Lower leg skin (tissue), 4 donors: ENCODE measurements at places on chromosomes 2 and 18.

GRCh38 chr2:101473911-101474701, 806 bp downstream of the RFX8 start:
- no peak for DNase-seq

DNA sequence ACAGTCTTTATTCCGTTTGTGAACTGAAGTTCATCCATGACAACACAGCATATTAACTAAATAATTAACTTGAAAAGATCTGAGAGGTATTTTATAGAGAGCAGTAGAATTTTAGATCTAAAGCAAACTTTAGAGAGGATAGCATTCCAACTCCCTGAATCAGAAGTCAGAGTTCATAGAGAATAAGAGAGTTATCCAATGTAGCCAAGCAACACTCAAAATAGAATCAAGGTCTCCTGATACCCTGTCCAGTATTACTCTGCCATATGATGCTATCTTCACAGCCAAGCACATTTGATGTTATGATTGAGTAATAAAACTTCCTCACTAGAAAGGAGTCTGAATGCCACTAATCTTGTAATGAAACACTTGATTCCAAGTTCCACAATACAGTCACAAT, 55.5 kb downstream of the RIT2 start:
- DNase-seq = no peak

DNA sequence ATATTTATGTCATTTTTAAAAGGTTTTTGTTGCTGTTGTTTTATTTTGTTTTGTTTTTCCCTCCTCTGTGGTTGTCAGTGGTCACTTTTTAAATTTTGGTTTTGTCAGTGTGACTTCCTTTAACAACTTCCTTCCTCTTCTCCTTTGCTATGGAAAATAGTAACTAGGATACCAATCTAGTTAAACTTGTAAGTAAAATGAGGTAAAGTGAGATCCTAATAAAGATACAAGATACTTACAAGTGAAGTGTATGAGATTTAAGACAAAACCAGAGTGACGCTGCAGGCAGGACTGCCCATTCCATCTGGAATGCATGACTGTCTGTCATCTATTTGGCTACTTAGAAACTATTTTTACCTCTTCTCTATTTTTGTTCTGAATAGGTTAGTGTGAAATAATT, 30.6 kb upstream of the CREB1 start:
- peak; percentile 75 for DNase-seq

DNA sequence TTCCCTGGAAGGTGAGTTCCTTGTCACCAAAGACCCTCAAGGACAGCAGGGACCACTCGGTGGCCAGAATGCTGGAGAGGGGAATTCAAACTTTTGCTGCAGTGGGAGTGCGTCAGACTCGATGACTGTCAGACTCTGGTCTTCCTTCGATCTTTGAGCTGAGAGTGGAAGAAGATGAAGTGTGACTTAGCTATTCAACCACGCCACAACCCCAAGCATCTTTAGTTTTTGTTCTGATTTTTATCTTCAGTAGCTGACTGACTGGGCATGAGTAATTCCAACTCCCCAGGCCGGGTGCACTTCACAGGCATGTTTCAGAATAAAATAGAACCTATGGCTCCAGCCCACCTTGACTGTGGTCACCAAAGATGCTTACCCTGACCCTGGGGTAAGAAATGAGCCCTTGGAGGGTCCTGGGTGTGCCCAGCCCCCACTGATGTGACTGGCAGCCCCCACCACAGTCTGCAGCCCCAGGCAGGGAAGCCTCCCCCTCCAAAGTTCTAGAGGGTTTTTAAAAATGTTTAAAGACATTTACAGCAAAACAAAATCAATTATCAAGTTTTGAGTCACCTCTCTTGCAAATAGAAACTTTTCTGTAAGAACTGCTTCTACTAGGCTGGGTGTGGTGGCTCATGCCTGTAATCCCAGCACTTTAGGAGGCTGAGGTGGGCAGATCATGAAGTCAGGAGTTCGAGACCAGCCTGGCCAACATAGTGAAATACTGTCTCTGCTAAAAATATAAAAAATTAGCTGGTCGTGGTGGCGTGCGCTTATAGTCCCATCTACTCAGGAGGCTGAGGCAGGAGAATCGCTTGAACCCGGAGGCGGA, 24.9 kb upstream of the YWHAQ start:
- no peak for DNase-seq

- DNase-seq = no peak
Measured at GRCh38 chr18:23433360-23433759, 19.7 kb upstream of the RIOK3 start.

DNA sequence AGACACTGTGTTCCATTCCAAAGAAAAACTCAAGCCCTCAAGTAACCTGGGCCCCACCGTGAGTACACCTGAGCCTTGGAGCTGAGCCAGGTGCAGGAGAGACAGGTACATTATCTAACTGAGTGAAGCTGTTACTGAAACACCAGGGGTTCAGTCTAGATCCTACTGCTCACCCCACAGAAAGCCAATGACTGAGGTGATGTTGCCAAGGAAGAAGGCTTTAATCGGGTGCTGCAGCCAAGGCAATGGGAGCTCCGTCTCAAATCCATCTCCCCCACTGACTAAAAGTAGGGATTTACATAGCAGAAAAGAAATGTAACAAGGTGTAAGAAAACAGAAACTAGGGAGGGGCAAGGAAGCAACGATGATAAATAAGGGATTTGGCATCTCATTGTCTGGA, 15.2 kb upstream of the SLC14A1 start:
- no peak for DNase-seq

GRCh38 chr2:158407031-158407430, 49.5 kb downstream of the CCDC148 start:
- no peak for DNase-seq

- peak; percentile 46 for DNase-seq
Measured at GRCh38 chr2:215728504-215729065, 284.8 kb downstream of the MREG start.

DNA sequence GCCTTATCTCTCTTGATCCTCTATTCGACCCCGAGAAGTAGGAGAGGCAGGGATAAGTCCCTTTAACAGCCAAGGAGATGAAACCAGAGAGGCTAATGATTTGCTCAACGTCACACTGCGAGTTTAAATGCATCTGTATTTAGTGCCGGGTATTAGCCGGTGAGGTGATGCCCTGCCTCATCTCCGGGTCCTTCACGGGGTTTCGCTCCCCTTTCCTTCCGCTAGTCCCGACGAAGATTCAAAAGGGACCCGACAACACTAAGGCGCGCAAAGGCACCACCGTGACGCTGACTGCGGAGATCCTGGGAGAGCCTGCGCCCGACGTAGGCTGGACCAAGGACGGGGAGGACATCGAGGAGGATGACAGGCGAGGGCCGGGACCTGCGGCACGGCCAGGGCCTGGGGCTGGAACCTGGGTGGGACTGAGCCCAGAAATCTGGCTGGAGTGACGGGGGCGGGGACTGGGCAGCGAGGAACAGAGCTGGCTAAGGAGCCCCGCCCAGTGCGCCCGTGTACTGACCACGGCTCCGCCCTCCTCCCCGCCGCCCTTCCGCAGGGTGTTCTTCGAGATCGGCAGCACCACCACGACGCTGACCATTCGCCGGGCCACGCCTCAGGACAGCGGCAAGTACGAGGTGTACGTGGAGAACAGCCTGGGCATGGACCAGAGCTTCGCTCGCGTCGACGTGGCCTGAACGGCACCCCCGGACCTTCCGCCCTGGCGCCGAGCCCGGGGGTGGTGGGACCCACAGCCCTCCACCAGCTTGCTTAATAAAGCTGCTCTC, 1.0 kb upstream of the GMPPA start:
- DNase-seq = peak; percentile 97

- no peak for DNase-seq
Measured at GRCh38 chr2:101887328-101887727, 104.4 kb upstream of the IL1R2 start.

GRCh38 chr18:22309191-22309590, 108.5 kb downstream of the CTAGE1 start:
- DNase-seq = no peak

DNA sequence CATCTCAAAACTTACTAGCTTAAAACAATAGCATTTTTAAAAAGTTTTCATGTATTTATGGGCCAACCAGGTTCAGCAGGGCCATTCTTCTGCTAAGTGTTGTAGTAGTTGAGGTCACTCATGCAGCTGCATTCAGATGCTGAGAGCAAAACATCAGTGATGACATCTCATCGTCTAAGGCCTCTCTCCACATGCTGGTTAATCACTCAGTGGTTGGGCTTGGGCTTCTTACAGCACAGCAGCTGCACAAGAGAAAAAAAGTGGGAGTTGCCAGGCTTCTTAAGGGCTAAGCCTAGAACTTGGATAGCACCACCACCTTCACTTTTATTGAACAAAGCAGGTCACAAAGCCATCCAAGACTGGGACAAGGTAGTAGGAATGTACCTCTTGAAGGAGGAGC, 190.3 kb downstream of the IRS1 start:
- no peak for DNase-seq

- DNase-seq = no peak
Measured at GRCh38 chr2:234949762-234950434, 1.9 kb upstream of the SH3BP4 start.

DNA sequence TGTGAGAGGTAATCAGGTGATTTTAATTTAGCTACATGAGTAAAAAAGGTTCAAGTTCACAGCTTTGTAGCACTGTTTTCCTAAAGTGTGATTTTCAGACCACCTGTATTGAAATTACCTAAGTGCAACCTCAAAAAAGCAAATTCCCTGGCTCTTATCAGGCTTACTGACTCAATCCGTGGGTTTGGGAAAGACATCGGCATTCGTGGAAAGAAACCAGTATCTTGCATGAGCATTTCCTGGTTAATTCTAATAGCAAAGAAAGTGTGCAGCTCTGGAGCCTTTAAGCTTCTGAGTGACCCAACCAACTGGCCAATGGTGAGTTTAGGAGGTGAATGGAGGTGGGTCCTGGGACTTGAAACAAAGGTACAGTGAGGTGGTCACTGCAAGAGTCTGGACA, 300.9 kb downstream of the NBAS start:
- no peak for DNase-seq

GRCh38 chr2:212940816-212941215, 210.6 kb downstream of the IKZF2 start:
- DNase-seq = peak; percentile 32

DNA sequence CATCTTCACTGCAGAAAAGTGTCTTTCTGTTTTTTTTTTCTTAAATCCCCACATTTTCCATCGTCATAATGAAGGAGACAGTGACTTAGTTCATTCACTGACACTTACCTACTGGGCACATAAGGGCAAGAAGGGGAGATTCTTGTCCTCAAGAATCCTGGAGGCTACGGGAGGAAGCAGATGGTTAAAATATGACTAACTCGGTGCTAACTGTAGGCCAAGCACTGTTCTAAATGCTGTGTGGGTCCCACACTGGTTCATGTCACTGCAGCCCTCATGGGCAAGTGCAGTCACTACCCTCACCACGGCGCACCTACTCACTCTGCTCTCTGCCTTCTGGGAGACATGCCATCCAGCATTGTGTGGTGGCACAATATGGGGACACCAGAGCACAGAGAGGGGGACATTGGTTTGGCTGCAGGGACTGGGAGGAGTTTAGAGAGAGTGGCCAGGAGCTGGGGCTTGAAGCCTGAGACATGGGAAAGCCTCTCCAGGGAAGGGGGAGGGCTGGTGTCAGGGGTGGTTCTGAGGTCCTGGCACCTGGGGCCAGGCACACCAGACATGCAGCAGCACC, 305.2 kb downstream of the MYCN start:
- no peak for DNase-seq

GRCh38 chr2:64283641-64284361, 139.6 kb upstream of the PELI1 start:
- DNase-seq = no peak

DNA sequence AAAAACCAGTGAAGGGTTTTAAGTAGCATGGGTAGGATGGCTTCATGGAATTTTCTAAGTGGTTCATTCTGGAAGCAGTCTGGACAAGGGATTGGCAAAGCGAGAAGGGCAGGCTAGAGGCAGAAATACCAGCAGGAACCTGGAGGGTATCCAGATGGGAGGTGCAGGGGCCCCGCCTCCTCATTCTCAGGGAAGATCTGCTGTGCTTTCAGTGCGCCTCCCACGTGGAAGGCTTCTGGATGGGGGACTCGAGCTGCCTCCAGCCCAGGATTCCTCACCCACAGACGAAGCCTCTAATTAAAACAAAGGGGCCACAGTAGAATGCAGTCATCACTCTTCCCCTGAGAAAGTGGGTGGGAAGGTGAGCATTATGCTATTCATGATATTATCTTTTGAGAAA, 79.8 kb downstream of the VSNL1 start:
- no peak for DNase-seq

DNA sequence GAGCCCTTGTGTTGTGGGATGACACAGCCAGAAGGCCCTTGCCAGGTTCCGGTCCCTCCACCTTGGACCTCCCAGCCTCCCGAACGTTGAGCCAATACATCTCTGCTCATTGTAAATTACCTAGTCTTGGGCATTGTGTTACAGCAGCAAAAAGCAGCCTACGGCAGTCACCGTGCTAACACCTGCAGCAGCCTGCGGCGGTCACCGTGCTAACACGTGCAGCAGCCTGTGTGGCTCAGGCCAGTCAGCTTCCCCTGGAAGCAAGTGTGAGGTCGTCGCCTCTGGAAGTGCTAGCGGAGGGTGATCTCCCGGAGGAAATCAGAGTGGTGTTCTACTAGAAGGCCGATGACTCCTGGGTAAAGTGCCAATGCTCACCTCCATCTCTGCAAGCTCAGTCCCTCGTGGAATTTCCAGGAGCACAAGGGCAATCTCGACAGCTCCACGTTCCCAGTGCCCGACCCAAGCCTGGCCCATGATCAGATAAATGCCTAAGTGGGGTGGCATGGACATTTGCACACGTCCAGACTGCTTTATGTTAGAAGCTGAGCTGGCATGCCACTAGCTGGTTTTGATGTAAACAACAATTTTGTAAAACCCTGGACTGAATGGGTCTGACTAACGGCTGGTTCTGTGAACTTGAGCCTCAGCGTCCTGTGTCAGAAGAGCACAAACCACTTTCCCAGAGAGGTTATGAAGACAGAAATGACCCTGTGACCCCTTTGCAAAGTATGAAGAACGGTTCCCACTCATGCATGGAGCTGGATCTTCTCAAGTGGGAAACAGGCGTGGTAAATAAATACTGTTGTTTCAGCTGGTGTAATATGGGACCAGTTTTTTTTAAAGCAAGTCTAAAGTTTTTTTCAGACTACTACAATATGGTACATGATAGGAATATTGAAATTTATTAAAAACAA, 11.4 kb upstream of the CNDP1 start:
- DNase-seq = no peak

DNA sequence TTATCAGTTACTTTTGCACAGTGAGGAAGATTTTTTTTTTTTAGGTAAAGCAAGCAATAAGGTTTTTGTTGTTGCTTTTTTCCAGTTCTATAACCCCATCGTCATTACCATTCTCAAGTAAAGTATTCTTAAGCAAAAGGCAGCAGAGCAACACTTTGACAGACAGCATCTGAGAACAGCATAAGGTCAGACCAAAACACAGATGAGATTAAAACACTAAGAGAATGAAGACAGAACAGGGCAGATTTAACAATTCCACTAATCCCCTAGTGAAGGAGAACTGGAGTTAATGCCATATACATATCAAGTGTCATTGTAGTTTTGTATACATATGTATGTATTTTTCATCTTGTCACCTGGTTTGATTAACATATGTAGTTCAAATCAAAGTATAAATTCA, 290.2 kb downstream of the METTL4 start:
- no peak for DNase-seq

- no peak for DNase-seq
Measured at GRCh38 chr18:51097021-51097822, 67.2 kb downstream of the SMAD4 start.

GRCh38 chr2:178286636-178287035, 92.3 kb downstream of the OSBPL6 start:
- DNase-seq = no peak
